Effector CD8-positive, alpha-beta T cell (primary cell): ENCODE measurements at places on chromosomes 3 and 15.
A peak's percentile ranks its signal among the peaks of the same experiment; 100 is the strongest.

- DNase-seq: no peak
These were observed 205.0 kb upstream of the ADAMTS9 start for GRCh38 chr3:64892671-64893309.

- DNase-seq: no peak
These were observed 192.9 kb downstream of the NEK10 start for GRCh38 chr3:27176256-27176655.

GRCh38 chr3:2898591-2899353, 211.4 kb downstream of the IL5RA start:
- DNase-seq: no peak

- peak; percentile 0 for DNase-seq
These were observed 21.2 kb upstream of the CRBN start for GRCh38 chr3:3200632-3201212.

GRCh38 chr3:50381383-50381782, 22.1 kb upstream of the TMEM115 start:
- no peak for DNase-seq
